Naive thymus-derived CD8-positive, alpha-beta T cell (primary cell): ENCODE measurements at places on chromosomes 6 and 20.

DNA sequence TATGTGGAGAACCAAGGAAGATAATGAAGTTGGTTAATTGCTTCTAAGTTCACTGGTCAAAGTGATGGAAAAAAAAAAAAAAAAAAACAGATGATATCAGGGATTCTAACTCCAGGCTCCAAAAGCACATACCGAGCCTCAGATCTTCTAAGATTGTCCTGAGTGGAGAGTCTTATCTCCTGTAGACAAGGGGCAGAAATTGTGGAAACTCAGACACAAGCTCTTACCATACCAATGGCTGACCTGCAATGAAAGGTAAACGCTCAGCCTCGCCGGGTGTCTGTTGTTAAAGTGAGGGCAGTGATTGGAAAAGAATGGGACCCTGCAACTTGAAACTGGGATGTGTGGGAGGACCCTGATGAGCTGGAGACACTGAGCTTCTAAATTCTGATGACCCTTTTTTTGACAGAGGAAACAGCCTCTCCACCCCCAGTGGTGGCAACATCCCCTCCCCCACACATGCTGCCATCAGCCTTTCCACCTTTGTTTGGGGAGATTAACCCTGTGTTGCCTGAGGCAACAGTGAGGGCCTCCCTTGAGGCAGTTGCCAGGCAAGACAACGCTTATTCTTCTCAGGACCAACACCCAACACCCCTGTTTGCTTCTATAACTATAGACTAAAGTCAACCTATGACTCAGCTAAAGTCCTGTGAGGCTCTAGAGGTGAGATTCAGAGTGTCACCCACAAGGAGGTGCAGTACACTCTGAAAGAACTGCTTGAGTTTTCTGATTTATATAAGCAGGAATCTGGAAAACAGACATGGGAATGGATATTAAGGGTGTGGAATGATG lies 154.0 kb downstream of the THBS2 start:
- no peak for DNase-seq

DNA sequence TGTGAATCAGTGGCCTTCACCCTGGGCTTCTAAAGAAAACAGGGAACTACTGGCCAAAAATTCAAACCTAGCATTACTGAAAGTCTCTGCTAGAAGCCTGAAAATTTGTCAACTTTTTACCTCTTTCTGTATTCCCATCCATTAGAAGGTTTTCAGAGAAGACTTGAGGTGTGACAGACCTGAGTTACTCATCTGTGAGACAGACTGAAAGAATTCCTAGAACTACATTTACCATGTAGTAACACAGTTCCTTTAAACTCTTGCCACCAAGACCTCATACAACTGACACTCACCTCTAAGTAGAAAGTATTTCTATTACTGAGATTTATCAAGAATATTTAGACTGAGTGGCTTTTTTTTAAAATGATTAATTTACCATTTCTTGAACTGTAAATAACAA lies 4.5 kb downstream of the DPM1 start:
- DNase-seq: no peak

- no peak for DNase-seq
Measured at GRCh38 chr6:54935739-54936138, 89.2 kb downstream of the FAM83B start.

- DNase-seq: no peak
Measured at GRCh38 chr6:85115376-85115775, 334.5 kb upstream of the NT5E start.

- no peak for DNase-seq
Measured at GRCh38 chr6:11730641-11731040, 48.0 kb downstream of the ADTRP start.

DNA sequence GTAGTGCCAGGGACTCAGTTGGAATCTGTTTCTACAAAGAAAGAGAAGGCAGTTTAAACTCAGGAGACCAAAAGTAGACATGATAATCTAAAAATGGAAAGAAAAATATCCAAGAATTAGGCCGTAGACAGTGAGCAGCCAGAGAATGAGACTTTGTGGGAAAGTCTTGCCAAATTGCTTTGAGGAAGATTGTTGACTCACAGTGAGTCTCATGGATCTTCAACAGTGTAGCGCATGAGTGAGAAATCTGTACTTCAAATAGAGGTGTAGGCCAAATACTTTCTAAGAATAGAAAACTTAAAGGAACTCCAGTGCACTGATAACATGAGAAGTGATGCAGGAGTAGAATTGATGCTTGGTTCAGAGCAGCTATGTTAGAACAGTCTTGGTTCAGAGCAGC lies 284.5 kb downstream of the HTR1B start:
- DNase-seq: no peak

- no peak for DNase-seq
Measured at GRCh38 chr6:153083869-153084268, 47.2 kb downstream of the RGS17 start.

DNA sequence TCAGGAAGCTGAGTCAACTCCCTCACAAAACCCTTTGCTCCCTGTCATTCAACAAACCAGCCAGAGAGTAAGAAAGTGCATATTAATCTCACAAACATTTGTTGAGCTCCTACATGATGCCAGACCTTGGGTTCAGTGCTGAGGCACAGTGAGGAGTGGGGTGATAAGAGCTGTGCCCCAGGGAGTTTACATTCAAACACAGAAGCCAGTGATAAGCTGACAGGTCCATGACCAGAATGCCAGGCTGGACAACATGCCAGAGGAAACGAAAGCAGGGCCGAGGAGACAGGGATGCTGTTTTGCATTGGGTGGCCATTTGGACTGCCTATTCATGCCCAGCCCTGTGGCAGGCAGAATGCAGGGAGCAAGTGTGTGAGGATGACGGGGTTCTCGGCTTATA lies 76.7 kb downstream of the LRFN2 start:
- no peak for DNase-seq

- no peak for DNase-seq
Measured at GRCh38 chr20:50932016-50932485, 814 bp upstream of the ADNP start.

GRCh38 chr6:135257631-135258405 lies 76.7 kb downstream of the MYB start:
- DNase-seq: peak; percentile 11

- DNase-seq: no peak
Measured at GRCh38 chr6:131638013-131638412, 911 bp downstream of the ENPP3 start.

- DNase-seq: no peak
Measured at GRCh38 chr20:2698186-2698817, 5.7 kb downstream of the EBF4 start.

DNA sequence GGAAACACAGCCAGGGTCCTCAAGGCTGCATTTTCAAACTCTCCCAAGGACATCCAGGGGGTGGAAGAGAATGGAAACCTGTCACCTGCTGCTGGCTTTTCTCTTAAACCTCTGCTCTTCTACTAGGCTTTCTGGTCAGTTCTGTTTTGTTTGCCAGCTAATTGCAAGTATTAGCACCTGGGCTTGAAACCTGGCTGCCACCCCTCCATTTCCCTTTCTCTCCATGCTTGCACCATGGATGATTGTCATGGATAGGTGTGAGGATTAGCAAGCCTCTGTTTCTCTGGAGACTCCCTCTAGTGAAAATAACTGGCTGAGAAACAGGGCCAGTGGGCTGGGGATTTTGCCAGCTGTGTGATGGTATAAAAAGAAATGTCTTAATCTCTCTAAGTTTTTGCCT lies 33.0 kb upstream of the GPR6 start:
- no peak for DNase-seq

DNA sequence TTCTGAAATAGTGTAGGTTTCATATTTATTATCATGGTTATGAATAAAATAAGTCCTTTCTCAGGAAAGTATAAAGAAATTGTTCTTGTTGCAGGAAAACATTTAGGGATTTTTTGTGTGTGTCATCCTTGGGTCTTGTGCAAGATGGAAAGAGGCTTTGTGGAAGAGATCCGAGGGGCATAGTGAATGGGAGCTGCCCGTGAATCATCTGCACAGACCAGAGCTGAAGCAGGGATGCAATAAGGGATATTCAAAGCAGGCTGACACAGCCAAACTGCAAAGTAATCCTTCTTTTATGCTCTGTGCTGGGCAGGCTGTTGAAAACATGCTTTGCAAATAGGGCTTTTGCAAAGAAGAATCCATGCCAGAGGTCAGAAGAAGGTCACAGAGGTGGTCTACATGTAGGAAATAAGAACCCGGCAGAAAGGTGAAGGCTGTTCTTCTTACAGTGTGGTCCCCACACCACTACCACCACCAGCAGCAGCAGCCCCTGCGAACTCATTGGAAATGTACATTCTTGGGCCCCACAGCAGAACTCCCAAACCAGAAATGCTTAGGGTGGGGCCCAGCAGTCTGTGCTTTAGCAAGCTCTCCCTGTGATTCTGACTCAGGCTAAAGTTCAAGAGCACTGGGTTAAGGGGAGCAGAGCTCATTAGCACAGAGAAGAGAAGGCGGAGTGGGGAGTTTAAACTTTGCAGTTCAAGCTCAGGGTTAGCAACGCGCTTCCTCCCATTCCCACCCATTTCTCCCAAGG lies 237.6 kb downstream of the QKI start:
- DNase-seq: no peak

DNA sequence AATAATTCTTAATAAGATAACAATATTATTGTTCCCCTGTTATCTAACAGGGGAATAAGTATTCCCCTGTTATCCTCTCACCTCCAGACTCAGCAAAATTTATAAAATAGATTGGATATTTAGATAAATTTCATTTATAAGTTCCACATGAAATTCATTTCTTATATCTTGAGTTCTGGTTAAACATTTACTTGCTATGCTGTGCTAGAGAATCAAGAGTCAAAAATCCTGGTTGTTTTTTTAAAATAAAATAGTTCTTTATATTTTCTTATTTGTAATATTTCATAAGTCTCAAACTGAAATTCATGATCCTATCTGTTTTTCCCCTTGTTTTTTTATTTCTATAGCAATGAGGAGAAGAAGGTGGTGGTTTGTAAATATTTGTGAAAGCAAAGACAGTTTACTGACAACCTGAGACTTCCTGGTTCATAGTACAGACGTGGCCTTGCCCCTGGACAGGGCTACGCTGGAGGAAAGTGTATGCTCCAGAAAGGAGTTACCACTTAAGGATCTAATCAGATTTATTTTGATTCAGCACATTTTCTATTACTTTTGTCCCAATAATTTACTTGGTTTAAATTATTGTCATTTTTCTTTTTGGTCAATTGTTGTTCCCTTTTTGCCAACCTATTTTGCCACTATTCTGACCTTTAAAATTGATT lies 37.8 kb upstream of the MARCKS start:
- no peak for DNase-seq
